Daoy (cell line): ENCODE measurements at places on chromosomes 7 and 10.

GRCh38 chr7:123533929-123534382, 439 bp downstream of the IQUB start:
- no peak for DNase-seq

- no peak for DNase-seq
Observed at GRCh38 chr7:148847815-148848734, 36.0 kb downstream of the EZH2 start.

DNA sequence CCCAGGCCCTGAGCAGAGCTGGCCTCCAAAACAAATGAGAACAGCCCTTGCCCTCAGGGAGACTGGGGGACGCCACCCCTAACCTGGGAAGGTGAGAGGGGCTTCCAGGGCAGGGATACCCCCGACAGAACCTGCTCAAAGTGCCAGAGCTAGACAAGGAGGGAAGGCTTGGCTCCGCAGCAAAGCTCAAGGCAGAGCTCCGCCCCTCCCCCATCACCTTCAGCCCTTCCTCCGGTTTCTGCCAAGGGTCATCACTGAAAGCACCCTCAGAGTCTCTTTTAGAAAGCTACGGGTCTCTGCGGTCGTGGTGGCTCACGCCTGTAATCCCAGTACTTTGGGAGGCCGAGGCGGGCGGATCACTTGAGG, 73.4 kb upstream of the CUX1 start:
- no peak for DNase-seq

GRCh38 chr7:144780071-144780608, 55.7 kb downstream of the TPK1 start:
- DNase-seq = peak; percentile 28

- DNase-seq = no peak
Observed at GRCh38 chr10:71984126-71984808, 20.1 kb downstream of the CHST3 start.

- DNase-seq = no peak
Observed at GRCh38 chr7:112665709-112666108, 124.5 kb downstream of the TMEM168 start.

DNA sequence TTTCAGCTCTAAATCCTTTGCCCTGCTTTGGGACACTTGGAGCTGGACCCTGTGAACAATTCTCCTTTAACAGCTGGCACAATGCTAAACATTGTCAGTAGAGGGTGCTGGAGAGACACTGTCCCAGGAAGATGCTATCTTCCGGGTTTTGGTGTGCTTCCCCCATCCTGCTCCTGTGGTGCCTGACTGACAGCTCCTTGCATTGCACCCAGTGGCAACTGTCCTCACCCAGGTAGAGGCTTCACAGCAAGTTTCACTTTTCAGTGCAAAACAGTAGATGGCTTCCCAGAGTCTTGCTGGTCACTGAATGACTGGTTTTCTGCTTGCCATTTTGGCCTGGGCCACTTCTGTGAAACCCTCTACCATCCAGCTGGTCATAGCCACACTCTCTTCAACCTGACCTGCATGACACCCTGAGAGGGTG, 77.3 kb downstream of the CDC14C start:
- DNase-seq = no peak

DNA sequence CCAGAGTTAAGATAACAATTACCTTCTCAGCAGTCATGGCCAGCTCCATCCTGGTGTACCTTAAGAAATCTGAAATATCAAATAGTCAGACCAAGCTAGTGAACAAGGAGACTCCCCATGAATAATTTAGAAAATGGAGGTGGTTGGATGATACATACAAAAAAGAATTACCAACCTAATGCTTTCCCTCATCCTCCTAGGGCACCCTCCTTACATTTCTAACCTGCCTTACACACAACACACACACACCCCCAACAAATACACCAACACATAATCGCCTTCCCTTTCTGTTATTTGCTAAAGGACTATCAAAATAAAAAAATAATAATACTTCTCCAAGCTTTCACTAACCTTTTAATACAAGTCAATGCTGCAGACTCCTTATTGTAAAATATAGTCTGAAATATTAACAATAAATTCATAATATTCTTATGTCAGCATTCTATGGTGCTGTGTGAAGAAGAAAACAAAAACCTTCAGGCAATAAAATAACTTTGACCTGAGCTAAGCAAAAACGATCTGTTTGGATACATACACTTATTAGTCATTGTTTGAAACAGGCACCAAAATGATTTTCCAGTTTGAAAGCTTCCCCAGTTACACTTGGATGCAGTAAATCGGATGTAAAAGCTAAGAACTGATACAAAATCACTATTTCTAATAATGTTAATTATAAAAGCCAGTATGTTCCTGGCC, 3.4 kb downstream of the TWIST1 start:
- DNase-seq = no peak
